A673 (cell line): ENCODE measurements at places on chromosomes 4 and X. TPM values are rescaled to one million over a fixed set of nuclear protein-coding genes. Genes with fewer than 3 reads are reported as not detected.

- no peak for DNase-seq
- no peak overlapping the region for H3K27ac ChIP-seq
- H3K27me3 ChIP-seq = no peaks in the 10 kb centered on the region
- H3K36me3 ChIP-seq = no peaks in the 10 kb centered on the region
Measured at GRCh38 chr4:164503874-164504273, 250.1 kb upstream of the SMIM31 start.

DNA sequence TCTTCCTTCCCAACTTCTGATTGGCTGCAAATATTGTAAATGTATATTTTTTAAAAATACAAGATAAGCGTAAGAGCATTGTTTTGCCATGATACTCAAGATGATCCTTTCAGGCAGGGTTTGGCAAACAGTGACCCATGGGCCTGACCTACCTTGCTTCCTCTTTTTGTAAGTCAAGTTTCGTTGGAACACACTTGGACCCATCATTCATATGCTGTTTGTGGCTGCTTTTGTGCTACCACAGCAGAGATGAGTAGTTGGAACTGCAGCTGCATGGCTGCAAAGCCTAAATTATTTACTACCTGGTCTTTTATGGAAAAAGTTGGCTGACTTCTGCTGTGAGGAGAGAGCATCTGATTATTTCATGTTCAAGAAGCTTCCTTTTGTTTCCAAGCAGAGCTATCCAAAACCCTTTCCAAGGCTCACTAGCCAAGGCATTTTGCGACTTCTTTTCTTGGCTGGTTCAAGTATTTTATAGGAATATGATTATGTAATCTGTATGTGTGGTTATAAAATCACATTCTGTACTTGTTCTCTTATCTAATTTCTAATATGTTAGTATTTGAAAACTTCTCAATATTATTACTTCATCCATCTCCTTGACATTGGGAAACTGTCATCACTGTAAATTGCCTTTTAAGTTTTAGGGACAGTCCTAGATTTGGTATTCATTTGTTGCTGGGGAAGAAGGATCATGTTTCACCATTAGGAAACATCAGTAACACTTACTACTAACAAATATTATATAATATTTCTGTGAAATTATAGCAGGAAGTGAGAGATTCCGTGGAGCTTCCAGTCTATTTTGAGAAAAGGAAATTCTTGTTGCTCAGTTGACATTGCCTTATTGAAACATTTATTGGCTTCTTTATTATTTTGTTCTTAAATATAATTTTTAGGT, 109.2 kb downstream of the ARHGAP10 start:
- no peak for DNase-seq
- no peak overlapping the region for H3K27ac ChIP-seq
- no peaks in the 10 kb centered on the region for H3K27me3 ChIP-seq
- H3K4me3 ChIP-seq = no peak overlapping the region
- H3K36me3 ChIP-seq = no peaks in the 10 kb centered on the region

DNA sequence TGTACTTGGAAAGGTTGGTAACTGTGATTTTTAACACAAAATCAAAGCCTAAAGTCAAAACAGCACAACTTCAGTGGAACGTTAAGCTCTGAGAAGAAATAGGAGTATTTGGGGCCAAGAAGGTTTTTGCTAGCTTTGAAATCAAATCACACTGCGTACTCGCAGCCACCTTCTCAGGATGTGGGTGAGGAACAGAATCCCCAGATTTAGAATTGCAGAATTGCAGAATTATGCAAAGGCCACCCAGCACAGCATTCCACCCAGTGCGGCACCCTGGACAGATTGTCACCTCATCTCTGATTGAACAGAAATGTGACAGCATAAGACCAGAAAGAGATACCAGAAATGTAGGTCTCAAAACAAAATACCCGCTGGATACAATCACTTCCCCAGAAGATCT, 181.1 kb downstream of the DHX15 start:
- H3K27me3 ChIP-seq = no peaks in the 10 kb centered on the region
- no peaks in the 10 kb centered on the region for H3K36me3 ChIP-seq
- H3K27ac ChIP-seq = no peak overlapping the region
- H3K4me3 ChIP-seq = no peak overlapping the region
- no peaks in the 10 kb centered on the region for H3K4me1 ChIP-seq

DNA sequence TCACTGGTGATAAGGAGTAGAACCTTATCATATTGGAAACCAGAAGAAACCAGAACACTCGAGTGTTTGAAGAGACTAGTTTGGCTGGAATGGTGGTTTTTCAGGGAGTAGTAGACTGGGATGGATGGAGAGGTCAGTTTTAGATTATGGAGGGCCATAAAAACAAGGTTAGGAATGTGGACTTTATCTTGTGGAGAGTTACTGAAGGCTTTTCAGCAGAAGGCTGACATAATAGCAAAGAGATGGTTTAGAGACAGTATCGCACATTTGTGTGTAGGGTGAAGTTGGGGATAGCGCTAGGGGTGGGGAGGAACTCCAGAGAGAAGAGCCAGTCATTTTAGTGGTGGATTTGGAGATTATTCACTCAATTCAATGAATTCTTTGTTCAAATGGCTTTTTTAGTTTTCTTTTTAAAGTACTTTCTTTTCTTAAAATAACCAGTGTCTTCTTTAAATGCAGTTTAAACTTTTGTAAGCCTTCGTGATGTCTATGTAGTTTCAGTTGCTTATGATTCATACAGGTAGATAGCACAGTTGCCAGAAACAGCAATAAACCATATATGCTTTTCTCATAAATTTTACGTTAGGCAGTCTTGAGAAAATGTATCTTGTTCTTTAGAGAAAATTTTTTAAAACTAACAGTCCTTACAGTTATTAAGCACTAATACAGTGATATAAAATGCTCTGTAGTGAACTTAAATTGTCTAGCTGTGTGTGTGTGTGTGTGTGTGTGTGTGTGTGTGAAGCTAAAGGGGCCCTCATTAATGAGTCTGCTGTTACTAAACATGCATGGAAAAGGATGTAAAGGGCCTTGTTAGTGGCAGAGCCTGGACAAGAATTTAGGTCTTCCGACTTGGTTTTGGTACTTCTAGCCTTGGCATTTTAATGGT, 3.8 kb downstream of the ARHGAP10 start:
- H3K4me3 ChIP-seq = no peak overlapping the region
- DNase-seq = no peak
- H3K27me3 ChIP-seq = no peaks in the 10 kb centered on the region
- peaks cover 23% of the 10 kb centered on the region for H3K4me1 ChIP-seq
- H3K27ac ChIP-seq = no peak overlapping the region

DNA sequence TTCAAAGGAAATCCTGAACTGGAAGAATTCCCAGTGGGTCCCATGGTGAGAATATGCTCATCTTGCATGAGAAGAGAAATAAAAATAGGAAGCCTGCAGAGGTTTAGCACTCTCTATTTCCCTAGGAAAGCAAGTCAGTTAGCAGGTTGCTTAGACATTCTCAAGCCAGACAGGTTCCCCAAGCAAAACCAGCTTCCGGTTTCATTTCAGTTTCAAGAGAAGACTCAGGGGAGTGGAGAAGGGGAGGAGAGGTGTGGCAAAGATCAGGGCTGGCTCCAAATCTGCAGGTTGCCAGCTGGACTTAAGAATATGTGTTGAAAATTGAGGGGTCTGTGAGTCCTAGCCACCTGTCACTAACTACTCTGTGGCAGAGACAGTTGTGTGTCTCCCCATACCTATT, 107.5 kb downstream of the CLNK start:
- H3K36me3 ChIP-seq = no peaks in the 10 kb centered on the region
- DNase-seq = no peak
- no peak overlapping the region for H3K4me3 ChIP-seq
- no peaks in the 10 kb centered on the region for H3K4me1 ChIP-seq
- H3K27me3 ChIP-seq = no peaks in the 10 kb centered on the region
- H3K27ac ChIP-seq = no peak overlapping the region

DNA sequence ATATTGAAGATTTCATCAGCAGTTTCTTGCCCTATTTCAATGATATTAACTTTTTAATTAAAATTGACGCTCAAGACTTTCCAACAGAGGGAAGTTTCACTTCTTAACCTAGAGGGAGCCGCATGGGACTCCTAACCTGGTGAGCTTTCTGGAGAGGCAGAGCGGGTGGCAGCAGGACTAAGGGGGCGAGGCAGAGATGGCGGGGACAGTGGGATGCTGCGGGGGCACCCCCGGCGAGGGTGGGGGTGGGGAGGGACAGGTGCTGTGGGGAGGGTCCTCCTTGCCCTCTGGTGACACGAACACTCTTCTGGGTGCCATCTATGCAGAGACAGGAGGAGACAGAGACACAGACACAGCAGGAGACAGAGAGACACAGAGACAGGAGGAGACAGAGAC, 104.4 kb downstream of the ADRA2C start:
- DNase-seq = no peak
- no peak overlapping the region for H3K4me3 ChIP-seq
- peaks cover 8% of the 10 kb centered on the region for H3K4me1 ChIP-seq

DNA sequence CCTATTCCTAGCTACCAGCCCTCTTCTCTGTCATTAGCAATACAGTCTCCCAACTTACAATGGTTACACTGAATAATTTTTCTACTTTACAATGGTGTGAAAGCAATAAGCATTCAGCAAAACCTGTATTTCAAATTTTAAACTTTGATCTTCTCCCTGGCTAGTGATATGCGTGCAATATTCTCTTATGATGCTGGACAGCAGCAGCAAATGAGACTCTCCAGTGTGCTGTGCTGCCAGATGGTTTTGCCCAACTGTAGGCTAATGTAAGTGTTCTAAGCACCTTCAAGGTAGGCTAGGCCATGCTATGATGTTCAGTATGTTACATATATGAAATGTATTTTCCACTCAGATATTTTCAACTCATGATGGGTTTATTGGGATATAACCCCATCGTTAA, 5.9 kb upstream of the GAR1 start:
- H3K36me3 ChIP-seq = no peaks in the 10 kb centered on the region
- no peaks in the 10 kb centered on the region for H3K4me1 ChIP-seq

DNA sequence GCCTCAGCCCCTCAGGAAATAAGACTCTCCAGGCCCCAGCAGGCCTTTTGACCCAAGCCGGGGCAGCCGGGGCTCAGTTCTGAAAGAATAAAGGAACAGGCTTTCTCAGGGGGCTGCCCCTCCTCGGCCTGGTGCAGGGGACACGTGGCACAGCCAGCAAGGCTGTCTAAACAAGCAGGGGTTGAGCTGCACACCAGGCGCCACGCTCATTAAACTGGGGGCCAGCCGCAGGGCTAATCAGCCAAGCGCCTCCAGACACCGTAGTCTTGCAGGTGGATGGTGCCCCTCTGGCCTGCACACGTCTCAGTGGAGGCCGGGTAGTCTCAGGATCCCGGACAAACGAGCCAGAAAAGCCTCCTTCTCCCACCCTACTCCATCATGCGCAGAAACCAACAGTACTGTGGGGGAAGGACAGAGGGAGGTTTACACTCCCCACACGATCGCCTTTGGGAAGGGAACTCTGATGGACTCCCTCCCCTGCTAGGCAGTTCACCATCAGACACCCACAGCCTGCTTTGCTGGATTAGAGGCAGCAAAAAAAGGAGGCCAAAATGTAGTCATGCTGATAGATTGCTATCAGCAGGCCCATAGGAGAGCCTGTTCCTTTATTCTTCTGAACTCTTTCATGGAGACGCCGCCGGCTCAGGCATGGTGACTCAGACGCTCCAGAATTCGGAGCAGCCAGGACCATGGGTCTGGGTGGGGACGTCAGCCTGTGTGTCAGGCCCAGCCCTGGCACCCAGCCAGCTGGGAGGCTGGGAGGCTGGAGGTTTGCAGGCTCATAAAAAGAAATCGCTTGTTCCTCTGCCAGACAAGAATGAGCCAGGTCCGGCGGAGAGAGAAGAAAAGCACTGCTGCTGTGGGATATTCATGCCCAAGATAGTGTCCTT, 342.4 kb downstream of the BCOR start:
- H3K4me3 ChIP-seq = no peak overlapping the region
- H3K36me3 ChIP-seq = no peaks in the 10 kb centered on the region
- no peaks in the 10 kb centered on the region for H3K4me1 ChIP-seq
- no peaks in the 10 kb centered on the region for H3K27me3 ChIP-seq
- DNase-seq = peak; percentile 85

- H3K36me3 ChIP-seq = no peaks in the 10 kb centered on the region
- no peaks in the 10 kb centered on the region for H3K27me3 ChIP-seq
- peak; percentile 12 for DNase-seq
Measured at GRCh38 chr4:145722561-145722960, 42.6 kb downstream of the C4orf51 start.

- no peaks in the 10 kb centered on the region for H3K4me1 ChIP-seq
- H3K27ac ChIP-seq = no peak overlapping the region
- H3K27me3 ChIP-seq = no peaks in the 10 kb centered on the region
- no peaks in the 10 kb centered on the region for H3K36me3 ChIP-seq
Measured at GRCh38 chrX:10702031-10702430, 81.6 kb upstream of the MID1 start.

DNA sequence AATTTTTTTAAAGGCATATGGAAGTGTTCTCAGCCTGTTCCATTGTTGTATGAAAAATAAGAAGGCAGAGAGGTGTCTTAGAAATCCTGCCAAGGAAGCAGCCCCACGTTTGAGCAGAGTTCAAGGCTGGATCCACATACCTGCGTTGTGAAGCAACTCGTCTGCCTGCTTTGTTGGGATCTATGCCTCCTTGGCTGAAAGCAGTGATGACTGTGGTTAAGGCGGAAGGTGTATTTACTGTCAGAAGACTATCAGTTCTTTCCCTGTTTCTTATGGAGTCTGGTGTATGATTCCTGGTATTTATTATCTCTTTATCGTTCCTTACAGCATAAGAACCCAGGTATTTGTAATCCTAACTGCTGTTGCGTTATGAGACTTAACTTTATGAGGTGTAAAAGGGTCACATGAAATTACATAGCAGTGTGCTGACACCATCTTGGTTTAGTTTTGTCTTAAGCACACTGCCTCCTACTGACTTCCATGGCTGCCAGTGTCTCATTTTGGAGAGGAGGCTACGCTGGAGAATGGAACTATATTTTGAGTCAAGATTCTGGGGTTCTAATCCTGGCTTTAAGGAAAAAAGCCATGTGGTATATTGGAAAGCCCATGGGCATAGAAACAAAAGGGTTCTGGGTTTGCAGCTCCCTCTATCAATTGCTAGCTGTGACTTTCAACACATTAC, 3.1 kb upstream of the MSMO1 start:
- no peaks in the 10 kb centered on the region for H3K27me3 ChIP-seq
- no peak overlapping the region for H3K27ac ChIP-seq
- DNase-seq = no peak

PDE5A gene
- total RNA-seq = 1.2 TPM in 2 replicates

HMX1 gene
- 0.15 and 0.26 TPM in 2 replicates for total RNA-seq

USP46 gene
- 16.5 and 18.4 TPM in 2 replicates for total RNA-seq

SPATA18 gene
- 0.71 and 0.92 TPM in 2 replicates for total RNA-seq

SH3BGRL gene
- 54.4 and 61.4 TPM in 2 replicates for total RNA-seq

OPHN1 gene
- total RNA-seq = 3.3 and 3.5 TPM in 2 replicates

POU4F2 gene
- 2.6 and 4.6 TPM in 2 replicates for total RNA-seq
